ENCODE measurements at places on chromosomes 11 and 22.

DNA sequence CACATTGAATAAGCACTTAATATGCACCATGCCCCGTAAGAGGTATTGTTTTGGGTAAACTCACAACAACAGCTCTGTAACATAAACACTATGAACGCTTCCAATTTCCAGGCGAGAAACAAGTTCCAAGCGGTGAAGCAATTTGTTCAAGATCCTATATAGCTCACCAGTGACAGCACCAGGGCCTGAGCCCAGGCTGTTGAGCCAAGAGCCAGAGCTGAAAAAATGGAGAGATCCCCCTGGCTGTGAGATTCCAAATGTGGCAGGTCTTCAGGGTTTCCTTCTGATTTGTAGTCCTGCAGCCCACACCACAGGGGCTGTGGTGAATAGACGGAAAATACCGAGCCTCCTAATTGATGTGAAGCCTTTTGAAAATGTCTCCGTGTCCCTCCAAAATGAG is 268.0 kb upstream of the KIRREL3 start:
- DNase-seq: no peak

- no peak for DNase-seq
Observed at GRCh38 chr11:6617315-6617781, 1.9 kb downstream of the TPP1 start.

DNA sequence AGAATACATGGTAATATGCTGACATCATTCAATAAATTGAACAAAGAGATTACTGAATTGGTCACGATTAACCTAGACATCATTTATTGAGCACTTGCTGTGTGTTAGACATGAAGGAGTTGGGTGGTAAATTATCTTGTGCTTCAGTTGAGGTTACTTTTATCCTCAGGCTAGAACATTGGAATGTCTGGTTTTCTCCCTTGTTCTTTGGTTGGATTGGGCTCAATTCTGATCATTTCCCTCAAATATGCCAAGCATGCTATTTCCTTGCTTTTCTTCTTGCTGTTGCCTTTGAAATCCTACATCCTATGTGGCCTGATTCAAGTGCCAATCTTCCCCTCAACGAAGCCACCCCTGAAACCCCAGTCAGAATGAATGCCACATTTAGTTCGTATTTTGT is 65.8 kb downstream of the DEUP1 start:
- no peak for DNase-seq

- no peak for DNase-seq
Observed at GRCh38 chr11:72863916-72864315, 49.7 kb downstream of the ATG16L2 start.

GRCh38 chr11:57332694-57333440 is 2.8 kb downstream of the SSRP1 start:
- no peak for DNase-seq

- DNase-seq: no peak
Observed at GRCh38 chr11:26027887-26028286, 304.0 kb upstream of the ANO3 start.

- no peak for DNase-seq
Observed at GRCh38 chr11:73116636-73117035, 25.5 kb downstream of the FCHSD2 start.

DNA sequence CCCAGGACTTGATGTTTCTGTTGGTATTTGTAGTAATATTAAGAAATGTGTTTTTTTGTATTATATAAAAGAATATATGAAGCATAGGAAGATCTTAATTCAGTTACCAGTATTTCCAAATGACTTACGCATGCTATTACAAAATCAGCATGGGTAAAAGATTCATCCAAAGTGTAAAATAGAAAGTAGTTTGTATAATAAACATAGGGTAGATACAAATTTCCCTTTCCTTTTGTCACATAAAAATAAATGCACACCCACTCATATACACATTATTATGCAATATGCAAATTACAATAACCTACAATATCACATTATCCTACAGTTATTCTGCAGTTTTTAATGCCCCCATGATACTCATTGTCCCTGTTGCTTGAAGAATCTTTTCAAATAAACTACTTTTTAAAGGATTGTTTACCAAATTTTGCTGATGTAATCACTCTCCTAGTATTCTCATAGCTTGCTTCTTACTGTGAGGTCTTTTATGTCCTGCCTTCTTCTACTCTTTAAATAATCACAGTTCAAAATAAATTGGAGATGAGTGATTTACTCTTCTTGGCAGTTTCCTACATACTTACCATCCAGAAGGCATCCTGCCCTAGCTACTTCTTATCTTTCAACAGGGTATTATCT is 244.0 kb downstream of the CASP12 start:
- no peak for DNase-seq

DNA sequence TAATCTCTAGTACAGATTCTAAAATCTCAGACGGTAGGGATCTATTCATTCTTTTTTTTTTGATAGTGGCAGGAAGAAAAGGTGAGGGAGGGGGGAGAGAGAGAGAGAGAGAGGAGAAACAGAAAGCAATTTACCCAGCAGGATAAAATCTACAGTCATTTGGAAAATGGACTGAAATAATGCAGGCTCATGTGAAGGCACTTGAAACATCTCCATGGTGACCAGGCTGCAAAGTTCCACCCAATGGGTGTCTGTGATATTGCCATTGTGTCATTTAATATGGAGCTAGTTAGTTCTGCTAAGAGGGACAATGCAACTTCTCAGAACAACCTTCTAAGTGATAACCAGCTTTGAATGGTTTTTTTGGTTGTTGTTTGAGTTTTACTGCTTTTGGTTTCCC is 165.2 kb upstream of the RAG2 start:
- no peak for DNase-seq

DNA sequence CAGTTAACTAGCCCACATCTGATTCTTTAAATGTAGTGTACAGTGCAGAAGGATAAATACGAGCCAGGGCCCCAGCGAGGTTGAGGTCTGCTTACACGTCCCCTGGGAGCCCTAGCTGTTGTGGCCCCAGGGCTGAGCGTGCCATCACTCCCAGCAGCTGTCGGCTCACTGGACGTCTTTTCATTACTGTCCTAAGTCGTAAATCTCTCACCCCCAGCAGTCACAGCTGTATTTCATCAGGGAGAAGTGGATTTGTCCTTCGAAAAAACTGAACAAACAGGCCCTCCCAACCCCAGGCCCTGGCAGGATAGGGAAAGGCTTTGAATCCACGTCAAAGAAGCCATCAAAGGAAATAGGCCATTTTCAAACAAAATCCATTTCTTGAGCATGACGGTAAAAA is 110.4 kb upstream of the CSNK2A3 start:
- no peak for DNase-seq

- no peak for DNase-seq
Observed at GRCh38 chr22:49328118-49328475, 499.6 kb downstream of the BRD1 start.

DNA sequence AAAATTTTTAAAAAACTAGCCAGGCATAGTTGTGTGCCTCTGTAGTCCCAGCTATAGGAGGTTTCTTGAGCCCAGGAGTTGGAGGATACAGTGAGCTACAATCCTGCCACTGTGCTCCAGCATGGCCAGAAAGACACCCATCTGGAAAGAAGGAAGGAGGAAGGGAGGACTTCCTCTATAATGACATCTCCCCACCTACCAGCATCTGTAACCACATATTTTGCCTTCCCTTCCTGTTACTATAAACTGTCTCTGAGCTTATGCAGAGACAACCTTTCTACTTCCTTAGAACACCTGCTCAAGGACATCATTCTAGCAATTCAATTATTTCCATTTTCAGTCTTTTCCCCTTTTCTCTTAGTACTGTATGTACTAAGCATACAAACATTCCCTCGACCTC is 2.2 kb upstream of the NUP160 start:
- DNase-seq: no peak

- DNase-seq: no peak
Observed at GRCh38 chr11:36311926-36312595, 16.0 kb downstream of the PRR5L start.

DNA sequence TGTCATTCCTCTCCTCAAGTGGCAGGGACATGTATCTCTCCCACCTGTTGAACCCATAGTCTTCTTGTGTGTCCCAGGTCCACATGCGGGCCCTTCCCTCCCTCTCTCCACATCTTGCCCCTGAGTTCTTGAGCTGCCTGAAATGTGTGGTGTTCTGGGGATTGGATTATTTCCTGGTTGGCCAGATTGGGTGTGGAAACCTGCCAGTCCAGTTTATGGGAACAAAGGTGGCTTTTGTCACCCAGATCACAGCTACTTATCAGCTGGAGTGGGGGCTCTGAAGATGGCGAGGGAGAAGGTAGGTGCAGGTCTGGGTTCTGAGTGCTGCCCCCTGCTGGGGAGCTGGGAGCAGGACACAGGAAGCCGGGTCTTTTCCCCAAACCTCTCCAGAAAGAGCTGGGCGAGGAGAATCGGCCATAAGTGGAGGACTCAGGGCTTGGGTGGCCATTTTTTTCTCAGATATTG is 14.2 kb downstream of the DTX4 start:
- peak; percentile 76 for DNase-seq

- no peak for DNase-seq
Observed at GRCh38 chr11:121029153-121029552, 5.3 kb downstream of the TBCEL start.

DNA sequence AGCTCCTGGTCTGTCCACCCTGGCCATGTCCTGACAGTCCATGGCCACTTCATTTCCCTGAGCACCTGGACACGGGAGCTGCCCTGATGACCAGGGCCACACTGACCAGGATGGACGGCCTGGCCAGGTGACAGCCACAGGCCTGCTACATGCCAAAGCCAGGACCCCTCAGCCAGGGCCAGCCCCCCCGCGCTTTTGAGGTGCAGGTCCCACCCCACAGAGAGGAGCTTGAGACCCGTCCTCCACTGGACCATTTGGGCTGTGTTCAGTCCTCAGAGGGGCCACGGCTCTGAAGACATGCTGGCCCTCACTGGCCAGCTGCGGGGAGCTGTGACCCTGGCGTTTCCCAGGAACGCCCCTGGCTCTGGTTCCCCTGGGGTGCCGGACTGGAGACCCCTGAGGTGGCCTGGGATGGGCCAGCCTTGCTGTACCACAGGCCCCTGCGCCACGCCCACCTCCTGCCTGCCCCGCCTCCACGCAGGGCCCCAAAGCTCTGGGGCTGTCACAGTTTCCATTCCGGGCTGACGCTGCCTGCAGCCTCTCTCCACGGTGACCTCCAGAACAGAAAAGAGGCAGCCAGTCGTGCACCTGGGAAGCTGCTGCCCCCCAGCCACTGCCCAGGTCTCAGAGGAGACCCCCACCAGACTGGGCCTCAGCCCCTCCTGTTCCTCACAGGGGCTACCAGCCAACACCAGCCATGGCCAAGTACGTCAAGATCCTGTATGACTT is 18.2 kb downstream of the EPS8L2 start:
- DNase-seq: peak; percentile 46

GRCh38 chr11:125397421-125397820 is 98.6 kb downstream of the FEZ1 start:
- no peak for DNase-seq

DNA sequence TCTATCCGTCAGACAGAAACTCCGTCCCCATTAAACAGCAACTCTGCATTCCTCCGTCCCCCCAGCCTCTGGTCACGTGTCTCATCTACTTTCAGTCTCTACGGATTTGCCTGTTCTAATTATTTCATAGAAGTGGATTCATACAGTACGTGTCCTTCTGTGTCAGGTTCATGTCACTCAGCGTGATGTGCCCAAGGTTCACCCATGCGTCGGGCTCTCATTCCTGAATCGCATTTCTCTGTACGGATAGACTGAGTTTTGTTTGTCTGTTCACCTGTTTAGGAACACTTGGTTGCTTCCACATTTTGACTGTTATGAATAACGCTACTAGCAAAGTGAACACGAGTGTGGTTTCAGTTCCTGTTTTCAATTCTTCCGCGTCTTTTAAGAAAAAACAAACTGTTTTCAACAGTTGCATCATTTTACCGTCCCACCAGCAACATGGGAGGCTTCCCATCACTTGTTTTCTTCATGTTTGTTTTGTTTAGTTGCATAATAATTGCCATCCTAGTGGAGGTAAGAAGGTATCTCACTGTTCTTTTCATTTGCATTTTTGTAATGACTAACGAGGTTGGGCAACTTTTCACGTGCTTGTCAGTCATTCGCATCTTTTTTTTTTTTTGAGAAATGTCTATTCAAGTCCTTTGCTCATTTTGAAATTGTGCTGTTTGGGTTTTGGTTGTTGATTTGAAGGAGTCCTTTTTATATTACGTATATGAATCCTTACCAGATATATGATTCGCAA is 8.9 kb upstream of the NLRP6 start:
- DNase-seq: no peak

DNA sequence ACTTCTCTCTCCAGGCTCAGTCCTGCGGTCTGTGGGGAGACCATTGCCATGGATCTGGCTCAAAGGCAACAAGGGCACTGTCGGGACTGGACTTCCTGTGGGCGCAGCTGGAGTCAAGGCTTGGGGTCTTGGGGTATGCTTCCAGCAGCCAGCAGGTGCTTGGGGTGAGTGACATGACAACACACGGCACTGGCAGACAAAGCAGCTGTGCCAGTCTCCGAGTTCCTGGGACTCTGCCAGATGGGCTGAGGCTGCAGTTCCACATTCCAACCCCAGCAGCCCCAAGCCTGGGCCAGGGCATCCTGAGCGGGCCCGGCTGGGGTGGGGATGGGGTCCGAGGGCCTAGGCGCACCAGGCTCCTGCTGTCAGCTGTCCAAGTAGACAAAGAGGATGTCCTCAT is 12.3 kb downstream of the GUCD1 start:
- no peak for DNase-seq

DNA sequence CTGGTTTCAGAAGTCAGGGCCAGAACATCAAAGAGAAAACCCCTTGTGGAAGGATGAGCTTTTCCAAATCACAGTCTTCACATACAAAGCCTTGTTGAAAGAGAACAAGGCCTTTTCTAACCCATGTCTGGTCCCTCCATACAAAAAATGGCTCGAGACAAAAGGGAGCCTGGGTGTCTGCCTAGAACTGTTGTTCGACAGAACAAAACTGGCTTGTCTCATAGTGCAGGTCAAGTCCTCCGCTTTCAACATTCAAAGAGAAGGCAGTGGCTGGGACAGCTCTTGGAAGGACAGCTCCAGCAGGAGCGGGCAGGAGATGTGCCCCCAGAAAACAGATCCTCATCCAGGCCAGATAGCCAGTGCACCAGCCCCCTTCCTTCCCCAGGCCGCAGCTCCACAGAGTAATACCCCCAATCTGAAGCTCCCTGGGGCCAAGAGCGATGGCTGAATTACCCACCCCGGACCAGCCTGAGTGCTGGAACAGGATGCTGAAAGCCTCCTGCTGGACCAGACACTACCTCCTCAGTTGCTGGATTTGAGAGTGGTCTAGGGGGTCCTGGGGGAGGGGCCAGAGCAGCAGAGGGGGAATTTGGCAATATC is 27.6 kb downstream of the USH1C start:
- no peak for DNase-seq

Measured in 8988T (cell line).